ENCODE measurements at places on chromosomes 4 and X.

- no peak for DNase-seq
Measured at GRCh38 chrX:70552130-70552704, 107.6 kb downstream of the DLG3 start.

DNA sequence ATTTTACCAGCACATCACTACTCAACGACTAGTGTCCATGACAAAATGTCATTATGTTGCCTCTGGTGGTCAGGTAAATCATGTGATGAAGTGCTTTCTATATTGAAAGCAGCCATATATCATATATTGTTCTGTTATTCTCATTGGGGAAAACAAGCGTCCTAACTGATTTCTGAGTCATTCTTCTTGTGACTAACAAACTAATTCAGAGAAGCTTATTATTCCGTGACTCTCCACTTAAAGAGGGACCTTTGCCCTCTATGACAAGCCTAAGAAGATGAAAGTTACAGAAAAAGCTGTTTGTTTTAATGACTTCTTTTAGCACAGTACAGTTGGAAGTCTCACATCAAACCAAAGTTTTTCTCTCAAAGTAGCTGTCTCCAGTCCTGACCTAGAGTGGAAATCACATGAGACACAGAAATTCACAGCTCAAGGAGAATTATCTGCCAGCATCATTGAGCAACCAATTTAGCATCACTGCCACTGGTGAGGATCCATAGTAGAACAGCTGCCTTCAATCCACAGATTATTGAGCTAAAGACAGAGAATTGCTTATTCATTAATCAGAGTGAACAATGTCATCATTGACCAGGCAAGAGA is 36.4 kb downstream of the ASB9 start:
- no peak for DNase-seq

DNA sequence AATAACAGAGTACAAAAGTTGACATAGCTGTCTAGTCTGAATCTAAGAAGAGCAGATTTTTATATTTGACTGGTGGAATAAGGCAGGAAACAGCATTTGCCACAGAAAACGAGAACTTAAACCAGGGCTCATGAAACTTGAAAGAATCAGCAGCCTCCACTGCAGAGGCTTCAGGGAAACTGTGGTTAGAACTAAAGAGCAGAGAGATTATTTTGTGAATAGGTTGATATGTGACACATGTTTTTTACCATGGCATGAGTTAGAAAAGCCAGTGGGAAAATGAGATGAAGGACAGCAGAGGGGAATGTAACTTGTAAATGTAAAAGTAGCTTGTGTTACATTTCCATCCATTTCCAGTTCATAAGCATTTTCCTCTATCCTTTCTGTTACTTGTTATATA is 63.7 kb upstream of the CAMK2D start:
- DNase-seq, result no peak

DNA sequence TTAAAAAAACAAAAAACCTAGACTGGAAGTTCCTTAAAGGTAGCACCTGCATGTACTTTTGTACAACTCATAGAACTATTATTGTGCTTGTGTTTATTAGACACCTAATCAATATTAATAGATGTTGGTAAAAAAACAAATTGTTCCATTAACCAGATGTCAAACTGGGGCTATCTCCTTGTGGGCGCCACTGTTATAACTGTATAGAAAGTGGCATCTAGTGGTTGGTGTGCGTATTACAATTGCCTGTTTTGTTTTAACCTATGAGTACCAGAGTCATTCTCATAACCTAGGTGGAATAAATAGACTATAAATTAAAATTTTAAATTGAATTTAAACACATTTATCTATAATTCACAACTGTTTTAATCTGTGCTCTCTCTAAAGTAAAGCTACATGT is 97.4 kb downstream of the COL4A5 start:
- DNase-seq, result no peak

- no peak for DNase-seq
Measured at GRCh38 chr4:33518856-33519255, 2725.5 kb downstream of the ARAP2 start.
